ENCODE measurements at places on chromosomes 3 and 15.

- DNase-seq, result no peak
These were observed 708.3 kb downstream of the FHIT start for GRCh38 chr3:60542995-60543394.

GRCh38 chr3:56087451-56088053 is 380.7 kb downstream of the ERC2 start:
- no peak for DNase-seq

DNA sequence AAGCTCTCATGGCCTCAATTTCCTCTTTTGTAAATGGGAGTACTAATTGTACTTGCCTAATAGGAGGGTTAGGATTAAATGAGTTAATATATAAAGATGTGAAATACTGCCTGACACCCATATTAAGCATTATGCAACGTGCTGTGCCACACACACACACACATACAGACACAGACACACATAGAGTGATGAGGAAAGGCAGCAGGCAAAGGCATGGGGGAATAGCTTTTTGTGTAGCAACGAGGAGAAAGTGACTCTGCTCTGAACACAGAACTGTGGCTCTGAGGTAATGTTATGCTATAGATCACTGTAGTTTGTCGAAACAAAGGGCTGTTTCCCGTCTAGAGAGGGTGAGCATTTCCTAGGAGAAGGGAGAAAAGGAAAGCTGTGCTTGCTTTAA is 233.3 kb upstream of the SLCO3A1 start:
- no peak for DNase-seq

DNA sequence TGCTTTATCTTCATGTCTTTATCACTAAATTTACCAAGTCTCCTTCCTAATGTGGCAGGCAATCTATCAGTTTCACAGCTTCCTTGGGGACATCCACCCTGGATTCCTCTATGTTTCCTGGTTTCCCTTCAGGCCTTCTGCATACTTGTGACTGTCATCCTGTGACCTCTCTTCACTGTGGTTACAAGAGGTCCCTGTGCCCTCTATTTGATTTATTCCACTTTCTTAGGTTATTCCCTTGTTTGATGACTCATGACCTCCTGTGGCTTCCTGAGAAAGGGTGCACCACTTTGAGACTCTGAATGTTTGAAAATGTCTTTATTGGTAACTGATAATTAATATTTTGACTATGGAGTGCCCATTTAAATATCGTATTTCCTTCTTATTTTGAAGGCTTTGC is 60.5 kb upstream of the KY start:
- DNase-seq, result no peak

GRCh38 chr15:81327516-81327915 is 3.6 kb upstream of the STARD5 start:
- no peak for DNase-seq

- no peak for DNase-seq
These were observed 44.5 kb upstream of the CCNL1 start for GRCh38 chr3:157204431-157204830.

DNA sequence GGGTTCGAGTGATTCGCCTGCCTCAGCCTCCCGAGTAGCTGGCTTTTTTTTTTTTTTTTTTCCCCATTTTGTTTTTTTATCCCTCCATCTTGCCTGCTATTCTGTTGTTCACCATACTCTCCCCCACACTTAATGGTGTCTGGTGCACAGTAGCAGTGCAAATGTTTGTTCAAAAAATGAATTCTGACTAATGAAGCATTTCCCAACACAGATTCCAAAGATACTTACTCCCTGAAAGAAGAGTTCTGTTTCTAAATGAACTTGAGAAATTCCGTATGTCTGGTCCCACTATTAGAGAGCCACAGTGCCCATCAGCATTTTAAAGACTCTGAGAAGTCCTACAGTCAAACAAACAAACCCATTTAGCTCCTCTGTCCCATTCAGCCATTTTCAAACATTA is 9.5 kb downstream of the EDEM1 start:
- DNase-seq, result no peak

- DNase-seq, result no peak
These were observed 75.9 kb downstream of the UACA start for GRCh38 chr15:70687482-70687881.

DNA sequence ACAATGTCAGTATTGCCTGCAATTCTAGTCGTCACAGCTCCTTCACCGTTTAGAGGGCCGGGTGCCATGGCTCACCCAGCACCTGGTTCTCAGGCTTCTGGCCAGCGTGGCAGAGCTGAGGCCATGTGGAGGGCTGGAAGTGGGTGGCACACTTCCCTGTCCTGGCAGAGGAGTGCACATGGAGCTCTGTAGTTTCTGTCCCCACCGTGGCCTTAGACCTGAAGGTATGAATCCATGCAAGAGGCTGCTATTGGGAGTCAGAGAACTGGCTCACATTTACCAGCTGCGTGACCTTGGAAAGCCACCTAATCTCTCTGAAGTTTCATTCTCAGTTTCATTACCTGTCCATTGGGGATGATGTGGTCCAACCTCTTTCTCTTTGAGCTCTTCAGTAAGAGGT is 22.2 kb downstream of the EPHB1 start:
- DNase-seq, result no peak

DNA sequence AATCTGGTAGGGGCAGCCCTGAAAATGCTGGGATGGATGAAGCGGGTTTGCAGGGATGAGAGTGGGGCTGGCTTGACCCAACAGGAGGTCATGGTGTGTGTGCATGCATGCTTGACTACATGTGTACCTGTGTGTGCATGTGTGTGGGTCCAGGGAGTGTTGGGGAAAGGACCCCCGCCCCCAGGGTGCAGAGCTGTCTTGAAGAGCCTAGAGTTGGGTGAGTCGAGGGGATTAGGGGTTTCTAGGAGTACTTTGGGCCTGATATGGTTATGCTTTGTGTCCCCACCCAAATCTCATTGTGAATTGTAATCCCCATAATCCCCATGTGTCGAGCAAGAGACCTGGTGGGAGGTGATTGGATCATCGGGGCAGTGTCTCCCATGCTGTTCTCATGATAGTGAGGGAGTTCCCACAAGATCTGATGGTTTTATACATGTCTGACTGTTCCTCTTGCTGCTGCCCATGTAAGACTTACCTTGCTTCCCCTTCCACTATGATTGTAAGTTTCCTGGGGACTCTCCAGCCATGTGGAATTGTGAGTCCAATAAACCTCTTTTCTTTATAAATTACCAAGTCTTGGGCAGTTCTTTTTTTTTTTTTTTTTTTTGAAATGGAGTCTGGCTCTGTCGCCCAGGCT is 5.2 kb upstream of the LCTL start:
- no peak for DNase-seq

GRCh38 chr3:116256843-116257485 is 188.3 kb downstream of the LSAMP start:
- DNase-seq, result no peak

DNA sequence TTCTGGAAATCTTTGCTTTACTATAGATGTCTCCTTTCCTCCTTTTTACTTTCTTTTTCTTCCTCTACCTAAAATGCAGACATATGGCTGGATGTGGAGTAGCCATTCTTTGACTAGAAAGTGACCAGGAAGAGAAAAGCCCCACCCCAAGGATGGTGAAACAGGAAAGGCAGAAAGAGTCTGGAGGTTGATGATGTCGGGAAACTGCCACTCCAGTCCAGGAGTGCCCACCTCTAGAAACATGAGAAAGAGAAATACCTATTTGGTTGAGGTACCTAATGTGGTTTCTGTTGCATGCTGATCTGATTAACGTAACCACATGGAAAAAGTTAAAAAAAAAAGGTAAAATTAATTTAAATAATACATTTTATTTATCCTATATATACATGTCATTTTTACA is 55.2 kb upstream of the SSR3 start:
- no peak for DNase-seq

GRCh38 chr3:185175370-185175987 is 22.6 kb upstream of the C3orf70 start:
- DNase-seq, result no peak

- DNase-seq, result no peak
These were observed 9.1 kb upstream of the GNAI2 start for GRCh38 chr3:50226888-50227389.

- DNase-seq, result no peak
These were observed 49.8 kb downstream of the POMGNT2 start for GRCh38 chr3:43055806-43056770.

DNA sequence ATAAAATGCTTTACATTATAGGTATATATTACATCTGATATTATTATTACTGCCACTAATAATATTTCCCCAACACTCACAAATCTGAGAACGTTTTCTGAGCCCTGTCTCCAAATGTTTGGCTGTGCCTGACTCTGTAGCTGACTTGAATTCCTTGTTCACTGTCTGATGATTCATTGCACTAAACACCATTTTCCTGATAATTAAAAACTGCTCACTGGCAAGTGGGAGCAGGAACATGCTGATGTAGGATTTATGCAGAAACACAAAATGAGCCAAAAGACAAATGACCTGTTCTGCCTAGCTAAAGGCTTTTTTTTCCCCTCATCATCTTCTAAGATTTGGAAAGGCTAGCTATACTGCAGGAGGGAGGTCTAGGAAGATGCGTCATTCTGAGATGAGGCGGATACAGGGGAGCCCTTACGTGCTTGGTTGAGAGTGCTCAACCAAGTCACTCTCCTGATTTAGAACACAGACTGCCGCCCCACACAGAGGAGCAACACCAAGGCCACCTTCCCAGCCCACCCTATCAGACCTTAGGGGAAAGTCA is 380.7 kb downstream of the EPHB1 start:
- no peak for DNase-seq

- DNase-seq, result no peak
These were observed 213.7 kb downstream of the FOXP1 start for GRCh38 chr3:71369701-71370391.

DNA sequence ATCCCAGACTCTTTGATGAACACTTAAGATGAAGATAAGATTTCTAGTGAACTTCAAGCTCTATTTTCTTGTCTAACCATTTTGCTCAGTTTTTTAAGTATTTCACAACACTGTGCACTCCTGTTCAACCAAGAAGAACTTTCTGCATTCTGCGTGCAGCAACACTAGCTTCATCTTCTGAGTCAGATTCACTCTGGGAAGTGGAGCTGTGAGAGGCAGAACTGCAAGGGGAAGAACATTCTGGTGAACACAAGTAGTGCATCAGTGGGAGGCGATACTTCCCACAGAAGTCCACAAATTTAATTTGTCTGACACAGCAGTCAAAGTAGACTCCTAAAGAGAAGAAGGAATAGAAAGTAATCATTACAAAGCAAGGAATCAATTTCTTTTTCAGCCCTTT is 18.1 kb downstream of the LRRC58 start:
- no peak for DNase-seq

DNA sequence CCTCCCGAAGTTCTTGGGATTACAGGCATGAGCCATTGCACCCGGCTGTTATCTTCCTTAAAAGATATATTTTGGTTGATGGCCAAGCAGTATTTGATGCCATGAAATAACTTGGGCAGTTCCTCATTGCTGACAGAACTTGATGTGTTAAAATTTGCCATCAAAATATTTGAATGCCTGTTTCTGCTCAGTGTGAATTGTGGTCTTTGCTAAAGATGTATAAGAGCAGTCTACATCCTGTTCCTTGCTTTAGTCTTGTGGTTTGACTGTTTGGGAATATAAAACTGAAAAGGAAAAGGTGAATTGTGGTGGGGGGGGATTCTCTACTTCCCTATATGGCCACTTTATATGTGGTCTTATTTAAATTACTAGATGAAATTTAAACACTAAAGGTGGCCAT is 14.0 kb downstream of the TRIM71 start:
- DNase-seq, result no peak

- no peak for DNase-seq
These were observed 1298.6 kb downstream of the SI start for GRCh38 chr3:163779396-163780344.

DNA sequence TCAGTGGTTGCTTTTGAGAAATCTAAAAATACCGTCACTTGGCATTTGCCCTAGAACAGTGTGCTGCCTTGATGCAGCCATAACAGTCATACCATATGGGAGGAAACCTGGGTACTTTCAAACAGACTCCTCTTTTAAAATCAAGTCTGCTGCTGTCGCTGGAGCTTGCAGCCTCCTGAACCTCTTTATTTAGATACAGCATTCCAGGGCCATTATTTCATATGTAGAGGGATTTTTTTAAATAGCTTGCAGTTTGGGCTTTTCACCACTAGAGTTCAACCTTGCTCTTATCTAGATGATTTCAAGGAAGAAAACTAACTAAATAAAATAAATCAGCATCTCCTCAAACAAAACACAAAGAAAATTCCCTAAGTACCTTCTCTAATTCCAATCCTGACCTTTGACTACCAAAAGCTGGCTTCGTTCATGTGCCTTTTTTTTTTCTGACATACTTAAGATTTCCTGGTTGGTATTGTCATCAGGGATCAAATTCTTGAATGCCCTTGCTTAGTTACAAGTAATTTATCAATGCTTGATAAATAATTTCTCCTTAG is 111.6 kb downstream of the KBTBD8 start:
- peak; percentile 8 for DNase-seq

DNA sequence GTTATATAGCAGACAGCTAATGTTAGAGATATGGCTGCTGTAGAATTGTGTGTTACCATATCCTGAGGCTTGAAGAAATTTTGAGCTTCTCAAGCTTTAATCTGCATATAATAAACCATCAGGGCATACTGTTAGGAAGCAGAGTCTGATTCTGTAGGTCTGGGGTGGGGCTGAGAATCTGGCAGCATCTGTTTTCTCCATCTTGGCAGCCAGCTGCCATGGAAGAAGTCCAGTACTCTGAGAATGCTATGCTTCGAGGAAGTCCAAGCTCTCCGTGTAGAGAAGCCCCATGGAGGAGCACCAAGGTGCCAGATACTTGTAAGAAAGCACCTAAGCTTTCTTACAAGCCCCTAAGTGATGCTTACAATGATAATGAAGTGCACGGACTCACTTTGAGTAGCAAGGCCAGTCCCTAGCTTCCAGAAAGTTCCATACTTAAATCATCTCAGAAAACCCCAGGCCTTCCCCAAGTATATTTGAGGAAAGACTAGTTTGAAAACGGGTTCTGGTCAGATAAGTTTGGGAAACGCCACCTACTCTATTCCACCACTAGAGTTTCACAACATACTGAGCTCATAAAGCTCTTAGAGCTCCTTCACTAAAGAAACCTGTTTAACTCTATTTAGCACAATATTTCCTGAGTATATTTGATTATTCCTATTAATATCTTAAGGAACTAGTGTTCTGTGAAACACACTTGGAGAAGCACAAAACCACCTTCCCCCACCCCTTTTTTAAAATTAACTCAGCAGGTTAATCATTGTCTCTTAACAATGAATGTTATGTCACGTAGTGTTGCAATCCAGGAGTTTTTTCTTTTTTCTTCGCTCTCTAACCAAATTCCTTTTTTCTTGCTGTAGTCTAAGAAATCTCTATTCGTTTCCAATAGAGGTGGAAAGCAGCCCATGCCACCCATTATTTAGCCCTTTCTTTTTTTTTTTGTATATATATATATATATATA is 59.9 kb upstream of the RASGRP1 start:
- DNase-seq, result no peak

- no peak for DNase-seq
These were observed 275.7 kb upstream of the LRTM1 start for GRCh38 chr3:55203546-55203945.

DNA sequence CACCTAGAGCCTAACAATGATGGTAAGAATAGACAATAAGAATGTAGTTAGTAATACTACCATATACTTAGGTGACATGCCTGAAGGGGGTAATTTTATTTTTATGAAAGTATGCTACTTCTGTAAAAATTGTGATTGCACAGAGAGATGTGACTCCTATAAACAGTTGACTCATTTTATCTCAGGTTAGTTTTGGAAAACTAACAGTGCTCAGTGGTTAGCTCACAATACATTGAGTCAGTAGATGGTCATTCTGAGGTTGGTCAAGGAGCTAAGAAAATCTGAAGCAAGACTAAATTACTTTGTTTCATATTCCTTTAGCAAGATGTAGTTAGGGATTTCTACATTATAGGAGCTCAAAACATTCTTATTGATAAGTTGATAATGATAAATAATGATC is 271.0 kb downstream of the EDEM1 start:
- DNase-seq, result no peak
